ENCODE measurements at places on chromosomes 13 and 19.

- no peak for DNase-seq
These were observed 15.0 kb downstream of the ARHGEF7 start for GRCh38 chr13:111130116-111130508.

DNA sequence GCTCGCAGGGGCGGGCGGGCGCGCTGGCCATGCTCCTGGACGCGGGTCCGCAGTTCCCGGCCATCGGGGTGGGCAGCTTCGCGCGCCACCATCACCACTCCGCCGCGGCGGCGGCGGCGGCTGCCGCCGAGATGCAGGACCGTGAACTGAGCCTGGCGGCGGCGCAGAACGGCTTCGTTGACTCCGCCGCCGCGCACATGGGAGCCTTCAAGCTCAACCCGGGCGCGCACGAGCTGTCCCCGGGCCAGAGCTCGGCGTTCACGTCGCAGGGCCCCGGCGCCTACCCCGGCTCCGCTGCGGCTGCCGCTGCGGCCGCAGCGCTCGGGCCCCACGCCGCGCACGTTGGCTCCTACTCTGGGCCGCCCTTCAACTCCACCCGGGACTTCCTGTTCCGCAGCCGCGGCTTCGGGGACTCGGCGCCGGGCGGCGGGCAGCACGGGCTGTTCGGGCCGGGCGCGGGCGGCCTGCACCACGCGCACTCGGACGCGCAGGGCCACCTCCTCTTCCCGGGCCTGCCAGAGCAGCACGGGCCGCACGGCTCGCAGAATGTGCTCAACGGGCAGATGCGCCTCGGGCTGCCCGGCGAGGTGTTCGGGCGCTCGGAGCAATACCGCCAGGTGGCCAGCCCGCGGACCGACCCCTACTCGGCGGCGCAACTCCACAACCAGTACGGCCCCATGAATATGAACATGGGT is 599 bp downstream of the ZIC2 start:
- DNase-seq, result peak; percentile 64

DNA sequence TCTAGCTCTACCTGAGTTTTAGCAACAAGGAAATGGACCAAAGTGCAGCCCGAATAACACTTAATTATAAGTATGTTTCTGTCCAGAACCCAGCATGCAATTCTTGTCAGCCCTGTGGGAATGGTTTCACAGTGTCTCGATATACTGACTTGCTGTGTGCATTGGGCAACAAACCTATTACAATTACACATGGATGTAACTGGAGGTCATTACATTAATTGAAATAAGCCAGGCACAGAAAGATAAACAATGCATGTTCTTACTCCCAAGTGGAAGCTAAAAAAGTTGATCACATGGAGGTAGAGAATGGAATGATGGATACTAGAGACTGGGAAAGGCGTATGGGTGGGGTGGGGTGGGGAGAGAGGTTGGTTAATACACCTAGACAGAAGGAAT is 5.1 kb upstream of the CYP2S1 start:
- no peak for DNase-seq

- peak; percentile 24 for DNase-seq
These were observed 26.6 kb upstream of the CALM3 start for GRCh38 chr19:46574533-46574932.

DNA sequence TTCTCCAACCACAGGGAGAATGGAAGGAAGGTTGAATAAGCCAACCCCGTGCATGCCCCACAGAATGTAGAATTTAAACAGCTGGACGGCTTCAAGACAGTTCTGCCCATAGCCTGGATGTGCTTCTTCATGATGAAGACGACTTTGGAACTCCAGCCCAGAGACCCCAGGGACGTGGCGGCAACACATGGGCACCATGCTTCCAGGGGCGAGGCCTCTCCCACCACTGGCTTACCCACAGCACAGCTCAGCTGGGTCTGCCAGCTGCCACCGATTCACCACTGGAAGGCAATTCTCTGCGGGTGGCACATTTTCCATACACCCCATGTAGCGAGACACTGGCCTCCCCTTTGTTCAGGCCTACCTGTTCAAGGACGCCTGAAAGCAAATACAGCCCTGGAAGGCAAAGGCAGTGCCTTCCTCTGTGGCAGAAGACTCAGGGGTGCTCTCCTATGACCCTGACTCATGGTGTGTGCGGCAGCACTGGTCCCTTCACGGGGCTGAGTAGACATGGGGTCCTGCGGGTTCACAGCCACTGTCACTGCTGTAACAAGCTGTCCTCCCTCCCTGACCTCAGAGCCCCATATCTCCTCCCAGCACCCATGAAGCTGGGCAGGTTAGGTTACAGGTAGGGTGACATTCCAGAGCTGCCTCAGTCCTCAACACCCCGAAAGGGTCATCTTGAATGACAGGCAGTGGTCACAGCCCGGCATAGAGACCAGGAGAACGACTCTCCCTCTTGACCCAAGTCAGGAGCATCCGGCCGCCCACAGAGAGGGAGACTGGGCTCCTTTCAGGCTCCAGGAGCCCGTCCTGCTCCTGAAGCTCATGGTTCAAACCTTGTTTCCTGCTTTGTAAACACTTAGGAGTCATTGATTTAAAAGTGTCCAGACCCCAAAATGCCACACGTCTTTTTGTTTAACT is 72.7 kb downstream of the SPACA7 start:
- DNase-seq, result no peak

DNA sequence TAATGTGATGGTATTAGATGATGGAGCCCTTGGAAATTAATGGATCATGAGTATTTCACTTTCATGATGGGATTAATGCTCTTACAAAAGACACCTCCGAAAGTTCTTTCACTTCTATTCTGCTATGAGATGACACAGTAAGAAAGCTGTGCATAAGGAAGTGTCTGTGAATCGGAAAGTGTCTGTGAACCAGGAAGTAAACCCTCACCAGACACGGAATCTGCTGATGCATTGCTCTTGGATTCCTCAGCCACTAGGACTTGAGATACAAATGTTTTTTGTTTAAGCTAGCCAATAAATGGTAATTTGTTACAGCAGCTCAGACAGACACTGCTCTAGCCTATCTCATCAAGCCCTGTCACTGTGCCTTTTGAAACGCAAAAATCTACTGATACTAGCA is 440.4 kb upstream of the PRR20A start:
- no peak for DNase-seq

- DNase-seq, result no peak
These were observed 2.0 kb downstream of the ADAMTSL5 start for GRCh38 chr19:1510807-1511206.

DNA sequence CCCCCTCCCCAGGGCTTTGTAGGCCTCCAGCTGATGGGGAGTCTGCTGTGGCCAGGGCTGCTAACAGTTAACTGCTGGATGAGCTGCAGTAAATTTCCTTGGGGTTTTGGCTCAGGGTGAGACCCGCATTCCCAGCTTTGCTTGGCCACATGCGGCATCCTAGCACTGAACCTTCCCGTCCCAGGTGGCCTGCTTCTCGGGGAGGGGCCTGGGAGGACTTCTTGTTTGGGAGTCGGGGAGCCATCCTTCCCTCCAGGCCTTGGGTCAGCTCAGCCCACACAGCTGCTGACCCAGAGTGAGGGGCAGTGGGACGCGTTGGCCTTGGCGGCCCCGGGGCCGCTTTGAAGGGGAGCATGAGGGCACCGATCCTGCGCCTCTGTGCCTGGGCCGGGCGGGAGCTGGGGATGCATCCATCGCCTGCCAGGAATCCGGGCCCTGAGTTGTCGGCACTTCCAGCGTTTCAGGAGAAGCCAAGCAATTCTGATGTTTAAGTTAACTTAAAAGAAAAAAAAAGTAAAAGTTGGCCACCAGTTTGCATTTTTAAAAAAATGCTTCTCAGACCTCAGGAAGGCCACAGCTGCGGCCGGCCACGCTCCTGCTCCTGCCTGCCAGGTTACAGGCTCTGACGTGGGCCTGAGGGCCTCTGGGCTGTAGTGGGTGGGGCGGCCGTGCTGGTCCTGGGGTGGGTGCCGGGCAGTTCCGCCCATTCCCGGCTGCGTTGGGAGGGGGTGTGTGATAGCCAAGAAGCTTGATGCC is 27.7 kb downstream of the CRTC1 start:
- DNase-seq, result no peak

- DNase-seq, result no peak
These were observed 1.0 kb downstream of the C19orf73 start for GRCh38 chr19:49117677-49118564.

DNA sequence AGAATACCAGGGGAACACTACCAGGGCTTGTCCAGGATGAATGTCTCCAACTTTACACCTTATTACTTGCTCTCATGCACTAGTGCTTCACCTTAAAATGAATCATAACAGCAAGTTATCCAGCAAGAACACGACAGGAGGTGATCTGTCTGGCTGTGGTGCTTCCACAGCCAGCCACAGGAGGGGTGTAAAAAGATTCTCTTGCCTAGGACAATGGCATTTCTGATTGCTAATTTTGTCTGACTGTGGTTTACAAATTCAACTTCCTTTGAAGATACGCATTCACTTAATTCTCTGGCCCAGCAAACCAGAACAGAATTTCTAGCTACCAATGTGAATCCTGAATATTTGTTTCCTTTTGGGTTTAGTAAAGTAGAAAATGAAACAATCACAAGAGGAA is 23.1 kb upstream of the COG3 start:
- DNase-seq, result no peak

DNA sequence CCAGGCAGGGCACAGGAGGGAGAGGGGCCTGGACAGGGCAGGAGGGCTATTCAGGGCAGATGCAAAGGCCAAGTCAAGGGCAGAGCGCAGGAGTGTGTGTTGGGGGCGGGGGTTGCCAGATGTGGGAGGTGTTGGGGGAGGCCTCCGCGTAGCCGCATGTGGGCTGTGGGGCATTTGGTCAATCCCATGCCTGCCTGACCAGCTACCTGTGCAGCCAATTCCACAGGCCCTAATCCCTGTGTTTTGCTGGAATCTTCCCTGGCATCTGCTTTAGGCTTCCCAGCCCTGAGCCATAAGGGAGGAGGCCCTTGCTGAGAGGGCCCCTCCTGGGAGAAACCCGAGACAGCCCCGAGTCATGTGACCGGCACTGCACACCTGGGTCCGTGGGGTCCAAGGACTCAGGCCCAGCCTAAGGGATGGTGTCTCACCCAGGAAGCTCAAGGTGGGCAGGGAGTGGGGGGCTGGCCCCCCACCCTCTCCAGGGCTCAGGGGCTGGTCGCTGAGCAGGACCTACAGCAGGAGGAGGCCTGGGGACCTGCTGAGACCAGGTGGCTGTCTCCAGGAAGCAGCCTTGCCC is 20.3 kb downstream of the RFX1 start:
- DNase-seq, result no peak

- no peak for DNase-seq
These were observed 67.7 kb upstream of the RAP2A start for GRCh38 chr13:97366172-97366688.

DNA sequence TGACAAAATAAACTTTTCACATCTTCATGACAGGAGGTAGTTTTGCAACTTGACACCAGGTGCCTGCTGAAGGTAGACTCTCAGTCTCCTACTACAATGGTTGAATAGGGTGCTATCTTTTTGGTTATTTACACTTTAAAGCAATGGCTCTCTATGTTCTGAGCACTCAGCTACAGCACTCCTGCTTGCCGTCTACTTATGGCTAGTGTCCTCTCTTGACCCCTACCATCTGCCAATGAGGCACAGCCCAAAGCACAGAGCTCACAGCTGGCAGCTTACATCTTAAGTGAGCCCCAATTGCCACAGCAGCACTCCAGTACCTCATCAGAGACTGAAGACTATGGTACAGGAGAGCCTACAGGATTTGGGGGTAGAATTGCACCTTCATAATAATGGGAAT is 11.4 kb downstream of the ZNF708 start:
- DNase-seq, result no peak

DNA sequence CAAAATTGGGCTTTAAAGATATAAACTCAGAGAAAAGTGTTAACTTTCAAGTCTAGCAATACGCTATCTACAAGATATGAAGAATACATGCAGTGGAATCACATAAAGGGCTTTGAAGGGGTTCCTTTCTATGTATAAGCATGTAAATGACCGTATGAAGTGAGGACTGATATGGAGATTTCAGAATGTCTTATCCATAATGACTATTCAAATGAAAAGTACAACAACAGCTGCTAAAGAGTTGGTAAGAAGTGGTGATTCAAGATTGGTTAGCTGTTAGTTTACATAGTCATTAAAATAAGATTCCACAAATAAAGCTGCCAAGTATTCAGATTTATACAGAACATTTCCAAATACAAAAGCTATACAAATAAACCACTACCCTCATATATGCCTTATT is 153.4 kb upstream of the STARD13 start:
- DNase-seq, result no peak

GRCh38 chr13:41008349-41008980 is 10.7 kb downstream of the ELF1 start:
- no peak for DNase-seq

DNA sequence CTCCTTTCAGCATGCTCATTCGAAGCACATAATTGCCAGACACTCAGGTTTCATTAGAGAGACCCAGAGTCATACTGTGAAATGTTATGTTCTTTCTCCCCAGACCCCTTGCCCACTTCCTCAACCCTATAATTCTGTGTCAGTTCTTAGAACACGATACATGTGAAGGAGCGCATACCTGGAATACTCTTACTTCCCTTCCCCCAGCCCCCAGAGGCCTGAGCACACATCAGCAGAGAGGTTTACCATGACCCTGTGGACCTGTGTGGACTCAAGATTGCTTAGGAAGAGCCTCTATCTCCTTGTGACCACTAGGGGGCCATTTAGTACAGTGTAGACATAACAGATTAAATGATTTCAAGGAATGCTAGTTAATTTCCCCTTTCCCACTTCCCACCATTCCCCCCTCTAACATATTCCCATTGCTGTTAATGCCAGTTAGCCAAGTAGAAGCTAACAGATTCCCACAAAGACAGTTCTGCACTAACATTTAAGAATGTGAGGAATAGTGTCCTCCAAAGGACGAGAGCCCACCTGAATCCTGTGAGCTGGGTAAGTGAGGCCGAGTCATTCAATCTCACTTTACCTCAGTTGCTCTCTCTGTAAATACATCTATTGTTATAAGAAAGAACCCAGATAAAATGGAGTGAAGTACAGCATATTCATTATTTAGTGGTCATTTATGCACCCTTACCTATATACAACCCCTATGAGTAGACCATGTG is 154.2 kb upstream of the MAB21L1 start:
- DNase-seq, result peak; percentile 70

DNA sequence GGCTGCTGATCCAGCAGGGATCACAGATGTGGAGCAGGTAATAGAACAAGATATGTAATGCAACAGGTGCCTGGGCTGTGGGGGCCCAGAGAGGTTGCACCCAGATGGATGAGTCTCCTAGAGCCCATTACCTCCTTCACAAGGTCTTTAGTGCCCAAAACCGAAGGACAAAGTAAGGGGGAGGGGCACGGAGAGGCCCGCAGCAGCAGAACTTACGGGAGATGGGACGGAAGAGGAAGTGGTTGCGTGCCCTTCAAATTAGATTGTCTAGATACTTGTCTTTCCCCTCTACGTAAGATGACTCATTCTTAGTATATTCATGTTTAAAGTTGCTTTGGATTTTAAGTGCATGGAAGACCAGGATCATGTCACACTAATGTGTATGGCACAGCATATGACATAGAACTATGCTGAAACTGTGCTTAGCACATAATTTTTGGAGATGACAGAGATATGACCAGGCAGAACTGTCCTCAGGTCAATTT is 5.7 kb upstream of the MRPS31 start:
- no peak for DNase-seq

DNA sequence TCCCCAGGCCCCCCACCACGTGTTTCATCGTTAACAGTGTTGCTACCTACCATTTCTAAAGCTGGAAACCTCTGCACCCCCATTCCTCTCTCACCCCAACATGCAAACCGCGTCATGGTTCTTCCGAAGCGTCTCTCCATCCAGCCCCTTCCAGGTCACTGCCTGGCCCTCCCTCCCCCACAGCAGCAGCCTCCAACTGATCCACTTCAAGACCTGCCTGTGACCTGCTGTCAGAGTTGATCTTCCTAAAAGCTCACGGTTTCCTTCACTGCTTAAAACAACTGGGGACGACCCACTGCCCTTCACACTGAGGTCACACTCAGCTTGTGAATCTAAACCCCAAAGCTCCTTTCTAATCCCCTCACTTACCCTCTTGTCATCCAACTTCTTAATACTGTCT is 47.7 kb downstream of the STK24 start:
- no peak for DNase-seq
